ENCODE measurements at places on chromosomes 16 and 17.

DNA sequence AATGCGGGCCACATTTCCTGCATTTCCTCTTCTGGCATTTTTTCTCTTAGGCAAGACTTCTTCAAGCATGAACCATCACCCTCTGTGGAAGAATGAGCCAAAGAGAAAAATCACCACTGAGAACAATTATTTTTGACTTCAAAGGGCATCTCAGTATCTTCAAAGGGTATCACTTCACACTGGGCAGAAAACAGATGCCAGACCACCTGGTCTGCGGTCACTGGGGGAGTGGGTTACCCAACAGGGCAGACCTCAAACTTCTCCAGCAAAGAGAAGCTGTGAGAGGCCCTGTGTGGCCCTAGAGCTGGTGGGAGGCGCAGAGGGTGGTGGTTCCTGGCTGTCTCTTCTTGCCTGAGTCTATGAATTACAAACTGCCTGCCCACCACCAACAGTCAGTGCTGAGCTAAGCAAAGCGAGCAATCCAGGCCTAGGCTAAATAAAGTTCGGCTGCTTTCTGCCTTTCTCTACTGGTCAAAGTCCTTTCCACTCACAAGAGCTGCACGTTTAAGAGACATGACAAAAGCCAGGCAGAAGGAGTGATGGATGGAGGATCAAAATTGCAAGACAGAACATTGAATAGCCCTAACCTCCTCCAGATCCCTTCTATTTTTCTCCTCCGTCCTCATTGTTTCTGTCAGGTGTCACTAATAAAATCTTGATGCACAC lies 602.7 kb upstream of the CDH5 start:
- DNase-seq = no peak

- DNase-seq = peak; percentile 13
Measured at GRCh38 chr17:39617446-39618245, 9.1 kb upstream of the PPP1R1B start.

DNA sequence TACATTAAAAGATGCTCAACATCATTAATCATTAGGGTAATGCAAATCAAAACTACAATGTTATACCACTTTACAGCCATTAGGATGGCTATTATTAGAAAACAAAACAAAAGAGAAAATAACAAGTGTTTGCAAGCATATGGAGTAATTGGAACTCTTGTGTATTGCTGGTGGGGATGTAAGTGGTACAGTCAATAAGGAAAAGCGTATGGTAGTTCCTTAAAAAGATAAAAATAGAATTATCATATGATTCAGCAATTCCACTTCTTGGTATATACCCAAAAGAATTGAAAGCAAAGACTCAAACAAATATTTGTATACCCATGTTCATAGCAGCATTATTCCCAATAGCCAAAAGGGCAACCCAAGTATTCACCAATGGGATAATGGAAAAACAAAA lies 1.4 kb upstream of the CAPNS2 start:
- no peak for DNase-seq

GRCh38 chr17:8681170-8681949 lies 50.8 kb upstream of the MYH10 start:
- peak; percentile 65 for DNase-seq

DNA sequence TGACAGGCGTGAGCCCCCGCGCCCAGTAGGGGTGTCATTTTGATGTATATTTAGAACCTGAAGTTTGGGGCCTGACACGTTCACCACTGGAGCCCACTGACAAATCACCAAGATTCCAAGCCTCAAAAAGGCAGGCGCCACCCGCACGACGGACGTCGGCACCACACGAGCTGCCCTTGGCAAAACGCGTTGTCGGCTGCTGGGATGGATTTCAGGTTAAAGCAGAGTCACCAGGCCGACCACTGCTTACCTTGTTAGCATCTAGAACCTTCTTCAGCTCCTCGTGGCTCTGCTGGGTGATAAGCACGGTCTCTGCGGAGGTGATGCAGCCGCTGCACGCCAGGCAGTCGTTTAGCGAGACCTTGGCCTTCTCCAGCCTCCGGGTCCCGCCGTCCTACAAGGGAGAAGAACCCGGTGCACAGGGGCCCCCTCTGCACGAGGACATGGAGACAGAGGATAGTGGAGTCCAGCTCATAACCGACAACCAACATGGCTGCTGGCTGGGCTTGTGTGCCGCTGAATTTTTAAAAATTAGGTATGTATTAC lies 3.8 kb downstream of the CIAO3 start:
- no peak for DNase-seq

- DNase-seq = no peak
Measured at GRCh38 chr17:74452841-74453661, 13.4 kb upstream of the CD300A start.

- peak; percentile 85 for DNase-seq
Measured at GRCh38 chr16:84726079-84726668, 26.4 kb downstream of the USP10 start.

DNA sequence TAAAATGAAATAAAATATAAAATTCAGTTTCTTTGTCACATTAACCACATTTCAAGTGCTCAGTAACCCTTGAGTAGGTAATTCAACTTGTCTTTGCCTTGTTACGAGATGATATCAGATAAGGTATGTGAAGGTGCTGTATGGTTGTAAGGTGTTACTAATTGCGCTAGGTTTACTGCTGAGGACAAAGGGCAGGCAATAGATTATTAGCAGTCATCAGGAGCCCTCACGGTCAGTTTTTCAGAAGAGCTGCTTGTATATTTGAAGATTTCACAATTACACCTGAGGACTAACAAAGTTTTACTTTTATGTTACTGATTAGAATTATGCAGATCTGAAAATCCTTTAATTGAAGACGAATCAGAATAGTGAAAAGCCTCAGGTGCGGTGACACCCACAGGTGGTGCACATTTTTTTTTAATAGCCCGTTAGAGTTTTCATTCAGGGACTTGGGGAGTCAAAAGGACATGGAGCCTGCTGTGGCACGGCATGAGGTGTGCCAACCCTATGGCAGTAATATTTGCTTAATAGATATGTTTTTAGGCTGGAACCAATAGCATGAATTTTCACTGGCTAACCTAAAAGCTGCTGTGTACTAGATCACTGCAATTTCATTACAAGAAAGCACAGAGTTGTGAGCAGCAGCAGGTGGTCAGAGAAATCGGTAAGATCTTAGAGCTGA lies 16.4 kb downstream of the NDEL1 start:
- no peak for DNase-seq

GRCh38 chr16:21302898-21303528 lies 24.9 kb upstream of the CRYM start:
- DNase-seq = peak; percentile 93

DNA sequence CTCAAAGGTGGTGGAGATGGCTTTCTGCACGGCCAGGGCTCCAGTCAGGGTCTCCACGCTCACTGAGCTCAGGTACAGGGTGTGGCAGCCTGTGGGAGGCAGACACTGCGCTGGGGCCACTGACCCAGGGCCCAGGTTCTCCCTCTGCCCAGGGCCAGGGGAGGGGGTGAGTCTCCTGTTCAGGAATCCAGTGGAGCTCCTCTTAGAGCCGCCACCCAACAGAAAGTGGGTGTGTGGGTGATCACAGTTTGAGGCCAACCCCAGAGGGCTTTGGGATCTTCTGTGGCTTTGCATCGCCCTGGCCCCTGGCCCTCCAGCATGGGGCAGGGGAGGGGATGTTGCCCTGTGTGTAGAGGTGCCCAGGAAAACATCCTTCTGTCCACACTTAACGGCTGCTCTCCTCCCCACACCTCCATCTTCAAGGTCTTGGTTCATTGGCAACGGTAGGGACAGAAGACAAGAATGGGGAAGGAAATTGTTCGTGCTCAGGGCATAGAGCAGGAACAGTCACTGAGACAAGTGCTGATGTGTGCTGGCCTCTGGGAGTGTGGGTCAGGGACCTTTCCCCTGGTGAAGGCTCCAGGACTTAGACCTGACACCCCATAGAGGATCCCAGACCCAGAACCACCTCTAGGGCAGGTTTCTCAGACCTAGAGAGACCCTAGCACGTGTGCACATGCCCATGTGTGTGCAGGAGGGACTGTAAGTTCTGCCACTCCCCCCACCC lies 21.5 kb downstream of the TNS4 start:
- DNase-seq = no peak

- no peak for DNase-seq
Measured at GRCh38 chr17:63703556-63704258, 3.8 kb upstream of the LIMD2 start.

GRCh38 chr16:7849841-7850240 lies 517.2 kb downstream of the RBFOX1 start:
- no peak for DNase-seq

GRCh38 chr17:82947051-82947991 lies 107.5 kb upstream of the ZNF750 start:
- no peak for DNase-seq

DNA sequence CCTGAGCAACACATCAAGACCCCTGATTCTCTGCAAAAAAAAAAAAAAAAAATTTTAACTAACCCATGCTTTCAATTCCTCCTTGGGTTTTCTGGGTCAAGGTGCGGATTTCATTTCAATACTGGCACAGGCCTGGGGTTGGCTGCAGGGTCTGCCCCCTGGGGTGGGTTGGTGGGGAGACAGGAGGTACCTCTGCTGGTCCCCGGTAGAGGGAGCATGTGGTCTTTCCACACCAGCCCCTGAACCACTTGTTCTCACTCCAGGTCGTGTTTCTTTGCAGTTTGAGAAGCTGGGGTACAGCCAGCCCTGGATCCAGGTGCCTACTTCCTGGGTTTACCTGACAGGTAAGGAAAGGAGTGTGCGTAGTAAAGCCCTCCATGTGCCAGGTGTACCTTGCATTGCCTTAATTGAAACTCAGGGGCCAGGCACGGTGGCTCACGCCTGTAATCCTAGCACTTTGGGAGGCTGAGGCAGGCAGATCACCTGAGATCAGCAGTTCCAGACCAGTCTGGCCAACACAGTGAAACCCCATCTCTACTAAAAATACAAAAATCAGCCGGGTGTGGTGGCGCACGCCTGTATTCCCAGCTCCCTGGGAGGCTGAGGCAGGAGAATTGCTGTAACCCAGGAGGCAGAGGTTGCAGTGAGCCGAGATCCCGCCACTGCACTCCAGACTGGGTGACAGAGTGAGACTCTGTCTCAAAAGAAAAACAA lies 21.8 kb downstream of the SDR42E2 start:
- no peak for DNase-seq

DNA sequence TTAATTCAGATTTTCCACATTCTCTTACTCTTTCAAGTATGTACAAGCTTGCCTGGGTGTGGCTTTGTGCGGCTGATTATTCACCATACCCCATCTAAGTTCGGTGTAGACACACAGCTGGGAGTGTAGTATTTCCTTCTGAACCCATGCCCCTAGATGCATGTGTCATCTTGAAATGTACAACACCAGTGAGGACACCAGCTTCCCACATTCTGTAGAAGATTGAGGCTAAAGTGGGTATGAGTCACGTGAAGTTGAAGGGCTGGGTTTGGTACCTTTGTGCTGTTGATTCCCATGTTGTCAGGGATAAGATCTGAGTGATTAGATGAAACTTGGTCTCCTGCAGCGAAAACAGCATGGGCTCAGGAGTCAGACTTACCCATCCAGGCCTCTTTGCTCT lies 14.6 kb upstream of the DHX8 start:
- peak; percentile 92 for DNase-seq

DNA sequence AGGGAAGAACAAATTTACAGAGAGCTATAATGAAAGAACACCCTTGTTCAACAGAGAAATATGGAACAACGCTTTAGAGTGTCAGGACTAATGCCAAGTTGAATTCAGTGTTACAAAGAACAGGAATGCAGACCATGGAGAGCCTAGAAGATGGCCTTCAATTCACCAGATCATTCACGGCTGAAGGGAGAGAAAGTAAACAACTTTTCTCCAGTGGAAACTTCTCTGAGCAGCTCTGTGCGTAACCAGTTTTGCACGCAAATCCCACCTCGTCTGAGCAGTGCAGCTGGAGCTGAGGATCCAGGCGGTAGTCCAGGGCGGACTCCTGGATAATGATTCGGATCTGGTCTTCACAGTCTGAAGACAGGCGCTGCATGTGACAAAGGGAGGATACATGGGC lies 40.5 kb upstream of the CLEC18B start:
- DNase-seq = no peak

- DNase-seq = no peak
Measured at GRCh38 chr17:43030137-43030767, 5.2 kb downstream of the RND2 start.

DNA sequence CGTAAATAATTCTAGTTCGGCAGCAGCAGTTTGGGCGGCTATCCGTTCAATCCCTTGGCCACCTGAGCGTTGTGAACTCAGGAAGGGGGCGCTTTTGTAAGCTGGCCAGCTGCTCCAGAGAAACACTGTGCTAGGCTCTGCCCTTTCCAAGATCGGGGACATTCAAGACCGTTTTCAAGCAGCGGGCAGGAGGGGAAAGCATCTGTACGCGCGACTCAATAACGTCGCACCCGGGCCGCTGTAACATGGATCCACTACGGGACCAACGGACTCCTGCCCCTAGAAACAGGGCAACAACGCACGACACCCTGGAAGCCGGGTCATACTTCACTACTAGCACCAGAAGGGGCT lies 463 bp downstream of the TOP2A start:
- DNase-seq = peak; percentile 5

- DNase-seq = peak; percentile 45
Measured at GRCh38 chr16:46775214-46775613, 27.1 kb upstream of the MYLK3 start.

- no peak for DNase-seq
Measured at GRCh38 chr16:11507991-11508390, 78.7 kb downstream of the LITAF start.

DNA sequence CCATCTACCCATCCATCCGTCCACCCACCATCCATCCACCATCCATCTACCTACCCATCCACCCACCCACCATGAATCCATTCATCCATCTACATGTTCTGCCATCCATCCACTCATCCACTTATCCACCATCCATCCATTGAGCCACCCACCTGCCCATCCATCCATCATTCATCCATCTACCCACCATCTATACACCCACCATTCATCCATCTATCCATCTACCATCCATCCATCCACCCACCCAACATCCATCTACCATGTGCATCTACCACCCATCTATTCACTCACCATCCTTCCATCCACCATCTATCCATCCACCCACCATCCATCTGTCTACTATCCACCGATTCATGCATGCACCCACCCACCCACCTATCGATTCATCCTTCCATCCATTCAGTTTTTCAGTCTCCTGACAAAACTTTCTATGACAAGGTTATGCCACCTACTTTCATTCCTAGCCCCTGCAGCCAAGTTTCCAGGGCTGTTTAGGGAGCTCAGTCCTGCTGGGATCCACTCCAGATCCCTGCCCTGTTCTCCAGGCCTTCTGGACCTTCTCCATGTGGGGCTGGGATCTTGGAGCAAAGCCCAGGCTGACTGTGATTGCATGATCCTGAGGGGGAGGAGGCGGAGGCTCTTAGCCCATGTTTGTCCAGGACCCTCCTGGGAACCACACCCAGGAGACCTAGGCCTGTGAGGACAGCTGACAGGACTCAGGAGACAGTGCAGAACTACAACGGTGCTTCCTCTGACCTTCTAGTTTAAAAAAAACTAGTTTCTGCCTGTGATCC lies 27.4 kb downstream of the BCO1 start:
- DNase-seq = peak; percentile 19

GRCh38 chr16:74580833-74581232 lies 26.1 kb downstream of the GLG1 start:
- DNase-seq = no peak

DNA sequence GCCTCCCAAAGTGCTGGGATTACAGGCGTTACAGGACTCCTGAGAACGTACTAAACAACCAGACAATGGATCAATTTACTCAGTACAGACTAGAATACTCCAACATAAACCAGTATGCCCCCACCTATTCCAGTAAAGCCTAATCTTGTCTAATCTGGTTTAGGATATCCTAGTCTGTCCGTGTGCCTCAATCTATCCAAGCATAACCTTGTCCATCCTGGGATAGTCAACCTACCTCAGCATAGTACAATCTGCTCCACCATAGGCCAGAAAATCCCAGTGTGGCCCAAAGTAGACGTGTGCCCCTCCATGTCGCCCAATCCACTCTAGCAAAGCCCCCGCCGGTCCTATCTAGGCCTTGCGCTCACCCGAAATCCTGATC lies 625 bp downstream of the DVL2 start:
- DNase-seq = no peak

Measured in IMR-90 (cell line).